Kidney glomerular epithelial cell (primary cell): ENCODE measurements at places on chromosomes 12 and 14.

GRCh38 chr14:31418440-31418839, 1.9 kb downstream of the HEATR5A start:
- no peak for DNase-seq

GRCh38 chr14:104145826-104146601, 7.6 kb downstream of the KIF26A start:
- no peak for DNase-seq

DNA sequence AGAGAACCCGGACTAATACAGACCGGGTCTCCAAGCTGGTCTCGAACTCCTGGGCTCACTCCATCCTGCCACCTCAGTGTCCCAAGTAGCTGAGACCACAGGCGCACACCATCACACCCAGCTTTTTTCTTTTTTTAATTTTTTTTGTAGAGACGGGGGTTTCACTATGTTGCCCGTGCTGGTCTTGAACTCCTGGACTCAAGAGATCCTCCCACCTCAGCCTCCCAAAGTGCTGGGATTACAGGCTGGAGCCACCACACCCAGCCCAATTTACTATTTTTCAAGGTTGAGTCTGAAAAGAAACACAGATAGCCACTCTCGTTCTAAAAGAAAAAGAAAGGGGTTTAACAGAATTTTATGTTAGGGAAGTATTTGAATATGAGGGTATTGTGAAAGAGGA, 1.8 kb downstream of the ERO1A start:
- no peak for DNase-seq

GRCh38 chr12:84463741-84464495, 448.7 kb downstream of the SLC6A15 start:
- no peak for DNase-seq

DNA sequence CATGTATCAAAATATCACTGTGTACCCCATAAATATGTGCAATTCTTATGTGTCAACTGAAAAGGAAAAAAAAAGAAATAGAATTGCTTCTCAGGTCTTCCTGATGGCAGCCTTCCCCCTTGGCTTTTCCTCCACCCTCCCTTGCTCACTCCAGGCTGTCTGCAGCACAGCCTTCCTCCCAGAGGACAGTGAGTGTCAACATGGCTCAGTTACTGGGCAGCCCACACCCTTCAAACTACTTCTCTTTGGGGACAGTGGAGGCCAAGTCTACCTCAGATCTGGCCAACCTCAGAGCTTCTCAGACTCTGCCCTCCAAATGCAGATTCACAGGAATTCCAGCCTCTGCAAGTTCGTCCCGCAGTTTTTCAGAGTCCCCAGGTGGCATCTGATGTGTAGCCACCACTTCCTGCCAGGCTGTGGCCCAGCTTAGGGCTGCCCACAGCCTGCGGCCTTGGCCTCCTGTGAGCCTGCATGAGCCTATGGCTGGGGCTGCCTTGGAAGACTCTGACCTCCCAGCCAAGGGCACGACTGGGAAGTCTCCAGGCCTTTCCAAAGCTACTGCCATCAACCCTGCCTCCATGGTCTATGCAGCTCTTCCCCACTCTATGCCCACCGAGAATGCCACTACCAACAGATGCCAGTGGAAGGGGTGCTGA, 148.0 kb upstream of the PWP1 start:
- DNase-seq, result no peak

GRCh38 chr12:21169878-21170472, 39.0 kb downstream of the SLCO1B1 start:
- peak; percentile 22 for DNase-seq

DNA sequence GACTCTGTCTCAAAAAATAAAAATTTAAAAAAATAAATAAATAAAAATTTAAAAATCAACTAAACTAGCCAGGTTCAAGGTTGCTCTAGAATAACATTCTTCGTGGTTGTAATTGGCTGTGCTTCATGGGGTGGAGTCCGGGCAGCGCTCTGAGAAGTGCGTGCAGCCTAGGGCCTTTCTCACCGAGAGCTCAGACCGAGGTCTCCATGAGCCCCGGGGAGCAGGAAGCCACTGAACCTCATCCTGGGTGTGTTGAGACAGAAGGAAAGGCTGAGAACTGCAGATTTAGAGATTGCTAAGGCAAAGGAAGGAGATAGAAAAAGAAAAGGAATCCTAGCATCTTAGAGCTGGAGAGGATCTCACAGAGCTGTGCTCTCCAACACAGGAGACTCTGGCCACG, 14.7 kb downstream of the P2RX4 start:
- no peak for DNase-seq

- DNase-seq, result no peak
These were observed 49.2 kb downstream of the SH2B3 start for GRCh38 chr12:111454716-111455447.

DNA sequence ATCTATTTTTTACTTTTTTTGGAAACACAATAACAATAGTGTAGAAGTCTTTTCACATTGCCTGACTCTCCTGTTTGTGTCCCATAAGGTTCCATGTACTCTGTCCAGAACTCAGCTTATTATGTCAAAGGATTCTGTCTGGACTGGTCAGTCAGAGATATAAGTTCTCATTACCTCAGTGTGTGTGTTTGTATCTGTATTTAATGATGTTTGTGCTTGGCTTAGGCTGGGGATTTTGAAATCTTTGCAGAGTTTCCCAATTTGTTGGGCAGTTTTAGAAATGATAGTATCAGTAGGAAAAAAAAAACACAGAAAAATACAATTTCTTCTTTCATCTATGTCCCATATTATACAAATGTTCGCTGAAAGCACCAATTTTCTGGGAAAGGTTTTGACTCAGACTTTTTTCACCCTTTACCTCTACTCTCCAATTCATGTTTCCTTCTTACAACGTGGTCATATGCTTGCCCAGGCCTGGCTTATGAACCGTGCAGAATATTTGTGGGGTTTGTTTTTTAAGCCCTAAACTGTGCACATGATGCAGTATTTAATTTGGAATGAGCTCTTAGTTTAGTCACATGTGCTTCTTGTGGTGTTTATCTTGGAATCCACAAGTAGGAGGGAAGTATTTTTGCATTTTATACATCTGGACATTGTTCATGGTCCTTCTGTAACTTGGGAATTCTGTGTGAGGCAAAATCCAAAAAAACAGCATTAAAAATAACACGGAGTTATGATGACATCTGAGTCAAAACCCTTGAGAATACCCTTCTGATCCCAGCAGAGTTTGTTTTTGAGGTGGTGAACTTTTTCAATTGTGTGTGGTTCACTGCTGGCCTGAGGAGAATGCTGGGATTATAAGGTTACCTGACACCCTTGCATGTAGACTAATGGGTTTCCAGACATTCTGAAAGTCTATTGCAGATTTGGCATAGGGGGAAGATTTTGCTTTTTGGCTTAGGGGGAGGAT, 121.2 kb downstream of the RAD51B start:
- peak; percentile 15 for DNase-seq

- no peak for DNase-seq
These were observed 2.1 kb downstream of the PLXNC1 start for GRCh38 chr12:94150240-94151121.

DNA sequence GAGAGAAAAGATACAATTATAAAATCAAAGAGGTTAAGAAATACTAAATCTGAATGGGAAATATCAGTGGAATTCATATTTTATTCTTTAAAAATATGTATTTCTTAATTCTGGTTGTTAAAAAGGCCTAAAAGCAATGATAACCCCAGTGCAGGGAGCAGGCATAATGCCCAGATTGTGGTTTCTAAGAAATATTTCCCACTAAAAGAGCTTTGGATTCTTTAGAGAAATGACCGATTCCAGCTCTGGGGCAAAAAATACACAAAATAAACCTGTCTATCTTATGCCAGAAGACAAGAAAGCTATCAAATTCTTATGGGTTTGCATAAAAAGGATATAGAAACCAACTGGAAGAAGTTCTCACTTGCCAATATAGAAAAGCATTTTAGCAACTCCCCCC, 71.6 kb downstream of the PDE6H start:
- DNase-seq, result no peak

DNA sequence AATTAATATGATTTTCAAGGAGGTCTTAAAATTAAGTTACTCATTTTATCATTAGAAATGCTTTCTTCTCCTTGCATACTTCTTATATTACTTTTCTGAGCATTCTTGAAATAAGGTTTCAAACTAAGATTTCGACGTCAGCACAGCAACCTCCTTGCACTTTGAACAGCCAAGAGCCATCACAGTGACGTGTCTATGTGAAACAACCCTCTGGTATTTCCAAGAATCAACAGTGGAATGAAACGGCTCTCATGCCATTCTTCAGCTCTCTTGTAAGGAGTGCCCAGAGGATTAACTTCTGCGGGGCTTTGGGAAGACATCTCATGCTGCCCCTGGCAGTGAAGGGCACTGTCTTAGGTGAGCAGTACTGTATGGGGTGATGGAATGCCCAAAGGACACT, 109.2 kb downstream of the EFCAB11 start:
- no peak for DNase-seq

- DNase-seq, result no peak
These were observed 7.6 kb downstream of the RXYLT1 start for GRCh38 chr12:63787306-63787705.

DNA sequence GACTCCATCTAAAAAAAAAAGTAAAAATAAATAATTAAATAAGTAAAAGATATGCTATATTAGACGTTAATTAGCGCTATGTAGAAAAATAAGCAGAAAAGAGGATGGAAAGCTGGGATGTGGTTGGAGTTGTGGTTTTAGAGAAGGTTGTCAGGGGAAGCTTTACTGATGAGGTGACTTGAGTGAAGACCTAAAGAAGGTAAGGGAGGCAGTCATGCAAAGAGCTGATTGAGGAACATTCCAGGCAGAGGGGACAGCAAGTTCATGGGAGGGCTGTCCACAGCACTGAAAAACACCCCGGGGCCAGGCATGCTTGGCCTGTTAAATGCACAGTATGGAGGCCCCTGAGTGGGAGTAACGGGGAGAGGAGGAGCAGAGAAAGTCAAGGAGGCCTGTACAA, 15.7 kb downstream of the SMAGP start:
- no peak for DNase-seq

GRCh38 chr12:51868821-51869495, 18.9 kb upstream of the ANKRD33 start:
- DNase-seq, result no peak

GRCh38 chr12:109517619-109518018, 40.2 kb downstream of the UBE3B start:
- no peak for DNase-seq

GRCh38 chr12:91072931-91073330, 15.1 kb upstream of the KERA start:
- DNase-seq, result no peak

DNA sequence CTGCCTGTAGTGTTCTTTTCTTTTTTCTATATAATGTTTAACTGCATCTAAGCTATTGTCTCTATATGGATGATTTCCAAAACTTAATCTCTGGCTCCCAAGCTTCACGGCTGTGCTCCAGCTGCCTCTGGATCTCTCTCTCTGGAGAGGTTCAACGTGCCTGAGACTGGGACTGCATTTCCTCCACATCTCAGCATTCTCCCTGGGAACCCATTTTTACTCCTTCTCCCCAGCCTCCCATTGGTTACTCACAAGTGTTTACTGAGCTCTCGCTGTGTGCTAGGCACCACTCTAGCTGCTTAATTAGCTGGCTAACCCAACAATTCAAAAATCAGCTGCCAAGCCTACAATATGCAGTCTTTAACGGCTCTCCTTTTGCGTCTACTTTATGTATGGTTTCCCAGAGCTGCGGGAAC, 34.7 kb downstream of the FBXL14 start:
- DNase-seq, result no peak

GRCh38 chr12:6607751-6608591, 792 bp upstream of the CHD4 start:
- peak; percentile 67 for DNase-seq

GRCh38 chr12:25801734-25802133, 156.7 kb upstream of the RASSF8 start:
- DNase-seq, result no peak

- DNase-seq, result no peak
These were observed 463.6 kb upstream of the CCDC196 start for GRCh38 chr14:66022526-66022925.

DNA sequence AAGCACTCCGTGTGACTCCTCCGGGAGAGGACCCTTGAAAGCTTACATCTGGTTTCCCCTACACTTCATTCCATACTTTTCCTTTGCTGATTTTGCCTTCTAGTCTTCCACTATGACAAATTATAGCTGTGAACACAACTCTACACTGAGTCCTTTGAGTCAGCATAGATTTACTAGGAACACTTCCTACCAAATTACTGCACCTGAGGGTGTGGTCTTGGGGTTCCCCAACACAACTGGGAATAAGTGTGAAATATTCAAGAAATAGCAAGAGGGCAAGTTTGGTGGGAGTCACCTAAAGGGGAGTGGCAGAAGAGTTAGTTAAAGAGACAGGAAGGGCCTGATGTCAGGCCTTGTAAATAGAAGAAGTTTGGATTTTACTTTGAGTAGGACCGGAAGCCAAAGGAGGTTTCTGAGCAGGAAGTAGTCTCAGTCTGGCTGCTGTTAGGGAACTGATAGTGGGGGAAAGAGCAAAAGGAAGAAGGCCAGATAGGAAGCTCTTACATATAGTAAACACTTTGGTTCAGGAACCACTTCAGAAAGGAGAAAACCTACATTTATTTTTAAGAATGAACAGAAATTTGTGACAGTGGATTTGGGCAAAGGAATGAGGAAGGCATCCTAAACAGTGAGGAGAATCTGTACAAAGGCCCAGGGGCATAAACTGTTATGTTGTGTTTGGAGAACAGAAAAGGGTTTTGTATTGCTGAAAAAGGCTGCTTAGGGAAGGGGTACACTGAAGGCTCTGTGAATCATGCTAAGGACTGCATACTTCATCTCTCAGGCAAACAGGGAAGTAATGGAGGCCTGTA, 14.2 kb downstream of the SEL1L start:
- DNase-seq, result no peak

DNA sequence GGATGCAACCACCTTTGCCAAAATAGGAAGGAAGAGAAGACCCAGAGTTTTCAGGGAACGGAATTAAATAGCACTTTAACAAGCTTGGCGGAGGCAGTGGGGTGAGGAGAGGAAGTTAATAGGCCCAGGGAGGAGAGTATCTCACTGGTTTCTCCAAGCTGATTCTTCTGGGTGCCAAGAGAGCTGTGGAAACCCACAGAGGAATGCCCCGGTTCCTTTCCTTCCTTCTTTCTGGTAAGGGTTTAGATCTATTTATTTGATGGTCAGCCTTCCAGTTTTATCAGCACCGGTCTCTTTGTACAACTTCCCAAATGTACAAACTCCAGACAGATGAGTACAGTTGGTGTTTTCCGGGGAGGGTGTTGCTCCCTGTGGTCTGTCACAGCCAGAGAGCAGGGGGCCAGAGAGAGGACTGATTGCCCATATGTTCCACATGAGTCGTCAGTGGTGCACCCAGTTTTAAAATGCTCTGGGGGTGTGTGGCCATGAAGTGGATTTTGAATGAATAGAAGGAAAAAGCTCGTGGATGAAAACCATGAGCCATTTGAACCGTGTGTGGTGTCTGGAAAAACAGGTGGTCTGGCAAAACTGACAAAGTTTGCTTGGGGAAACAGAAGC, 26.6 kb downstream of the PRKCH start:
- DNase-seq, result no peak

- no peak for DNase-seq
These were observed 27.0 kb downstream of the SENP1 start for GRCh38 chr12:48078901-48079300.

- DNase-seq, result peak; percentile 55
These were observed 93.7 kb upstream of the PTPRR start for GRCh38 chr12:71014180-71014785.

- DNase-seq, result no peak
These were observed 41.8 kb downstream of the DIO3 start for GRCh38 chr14:101603096-101603495.

- DNase-seq, result peak; percentile 20
These were observed 16.2 kb downstream of the TWF1 start for GRCh38 chr12:43789941-43790340.
